ENCODE measurements at places on chromosomes 6 and 20. TPM values are rescaled to one million over a fixed set of nuclear protein-coding genes. Genes with fewer than 3 reads are reported as not detected.

Gene GPX5
- total RNA-seq: not detected

Gene HSPA1L
- 0.29 TPM for total RNA-seq

Gene MAP7
- 32.5 TPM for total RNA-seq

Gene HLA-F
- 28.0 TPM for total RNA-seq

Gene ECT2L
- total RNA-seq: not detected

Gene NNAT
- total RNA-seq: not detected

Data from SK-MEL-5 (cell line).